ENCODE measurements at places on chromosomes 7 and 10. TPM values are rescaled to one million over a fixed set of nuclear protein-coding genes. Genes with fewer than 3 reads are reported as not detected.

HOXA1 gene
- polyA plus RNA-seq = 0.11 TPM

GAD2 gene
- polyA plus RNA-seq = not detected

AKR1C2 gene
- polyA plus RNA-seq = 0.13 TPM

GIGYF1 gene
- 0.34 TPM for polyA plus RNA-seq

CAPZA2 gene
- 807 TPM for polyA plus RNA-seq

CTAGE4 gene
- not detected for polyA plus RNA-seq

ALOX5 gene
- 223 TPM for polyA plus RNA-seq

CCDC146 gene
- polyA plus RNA-seq = 0.40 TPM

- DNase-seq = peak; percentile 36
These were observed 262.8 kb upstream of the AOAH start for GRCh38 chr7:36986948-36987724.

DNA sequence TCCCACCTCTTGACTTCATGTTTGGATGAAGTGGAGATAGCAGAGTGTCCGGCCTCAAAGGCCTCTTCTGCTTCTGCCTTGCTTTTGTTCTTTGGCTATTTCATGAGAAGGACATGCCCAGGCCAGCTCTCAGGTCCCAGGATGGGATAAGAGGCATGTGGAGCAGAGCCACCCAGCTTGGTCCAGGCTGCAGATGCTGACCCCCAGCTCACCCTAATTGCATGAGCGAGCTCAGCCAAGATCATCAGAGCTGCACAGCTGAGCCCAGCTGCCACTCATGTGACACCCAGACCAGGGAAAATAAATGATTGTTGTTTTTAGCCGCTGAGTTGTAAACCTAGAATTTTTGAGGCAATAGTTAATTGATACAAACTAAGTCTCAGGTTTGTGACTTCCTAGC, 230.0 kb downstream of the PHF14 start:
- no peak for DNase-seq

- DNase-seq = no peak
These were observed 137.3 kb downstream of the PTPN20 start for GRCh38 chr10:47048526-47048905.

DNA sequence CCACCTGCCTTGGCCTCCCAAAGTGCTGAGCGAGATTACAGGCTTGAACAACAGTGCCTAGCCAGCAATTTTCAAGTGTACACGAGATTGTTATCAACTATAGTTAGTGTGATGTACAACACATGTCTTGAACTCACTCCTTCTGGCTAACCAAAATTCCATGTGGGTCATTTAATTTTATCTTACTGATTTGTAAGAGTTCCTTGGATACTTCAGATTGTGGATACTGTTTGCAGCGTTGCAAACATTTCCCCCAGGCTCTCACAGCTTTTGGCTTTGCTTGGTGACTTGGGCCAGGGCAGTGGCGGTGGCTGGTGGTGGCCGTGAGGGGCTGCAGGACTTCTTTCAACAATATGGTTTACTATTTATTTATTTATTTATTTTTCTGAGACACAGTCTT, 8.5 kb upstream of the TMEM270 start:
- DNase-seq = no peak

- no peak for DNase-seq
These were observed 12.3 kb upstream of the VIM start for GRCh38 chr10:17215782-17216122.

DNA sequence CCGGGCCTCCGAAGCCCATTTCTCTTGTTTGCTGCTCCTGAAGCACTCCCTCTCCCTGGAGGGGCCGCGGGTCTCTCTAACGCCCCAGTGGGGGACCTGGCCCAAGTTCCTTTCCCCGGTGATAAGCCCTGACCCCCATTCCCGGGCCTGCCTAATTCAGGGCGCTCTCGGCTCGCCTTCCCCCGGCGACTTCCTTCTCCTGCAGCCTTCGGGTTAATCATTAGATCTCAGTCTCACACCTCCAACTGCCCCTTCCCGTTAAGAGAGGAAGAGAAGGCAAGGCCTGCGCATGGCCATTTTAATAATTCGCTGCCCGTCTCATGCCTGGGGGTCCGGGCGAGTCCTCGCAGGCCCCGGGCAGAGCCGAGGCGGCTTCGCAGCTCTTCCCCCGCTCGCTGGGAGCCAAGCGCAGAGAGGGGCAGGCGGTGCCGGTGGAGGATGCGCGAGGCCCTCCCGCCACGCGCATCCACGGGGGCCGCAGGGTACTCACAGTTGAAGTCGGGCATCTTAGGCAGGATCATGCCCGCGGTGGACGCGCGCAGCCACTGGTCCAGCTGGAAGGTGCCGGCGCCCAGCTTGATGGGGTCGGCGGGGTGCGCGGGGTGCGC, 1.2 kb downstream of the MNX1 start:
- DNase-seq = no peak

DNA sequence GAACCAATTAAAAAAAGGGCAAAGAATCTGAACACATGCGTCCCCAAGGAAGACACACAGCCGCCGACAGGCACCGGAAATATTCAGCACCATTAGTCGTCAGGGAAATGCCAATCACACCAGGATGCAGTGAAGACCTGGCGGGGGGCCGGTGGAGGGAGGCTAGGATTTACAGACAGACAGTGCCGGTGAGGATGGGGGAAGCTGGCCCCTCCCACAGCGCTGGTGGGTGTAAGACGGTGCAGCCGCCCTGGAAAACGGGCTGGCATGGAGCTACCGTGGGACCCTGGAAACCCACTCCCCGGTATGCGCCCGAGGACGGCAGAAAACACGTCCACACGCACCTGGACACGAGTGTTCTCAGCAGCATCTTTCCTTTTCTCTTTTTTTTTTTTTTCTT, 4.8 kb upstream of the ADAP1 start:
- no peak for DNase-seq

GRCh38 chr7:150686030-150686631, 625 bp downstream of the GIMAP2 start:
- DNase-seq = no peak

DNA sequence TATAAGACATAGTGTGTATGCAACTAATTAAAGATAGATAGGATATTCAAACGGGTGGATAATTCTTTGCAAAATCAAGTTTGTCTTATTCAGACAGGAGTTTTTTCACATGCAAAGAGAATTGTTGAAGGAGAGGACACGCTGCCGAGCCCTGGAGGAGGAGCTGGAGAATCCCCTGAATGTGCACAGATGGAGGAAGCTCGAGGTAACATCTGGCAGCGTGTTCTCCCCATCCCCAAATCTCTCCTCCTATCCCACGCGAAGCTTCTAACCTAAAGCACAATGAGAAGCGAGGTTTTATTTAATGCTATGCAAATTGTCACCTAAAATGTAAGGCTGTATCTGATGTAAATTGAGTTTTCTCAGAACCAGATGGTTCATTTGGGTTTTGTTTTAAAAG, 50.0 kb downstream of the CFAP58 start:
- no peak for DNase-seq

DNA sequence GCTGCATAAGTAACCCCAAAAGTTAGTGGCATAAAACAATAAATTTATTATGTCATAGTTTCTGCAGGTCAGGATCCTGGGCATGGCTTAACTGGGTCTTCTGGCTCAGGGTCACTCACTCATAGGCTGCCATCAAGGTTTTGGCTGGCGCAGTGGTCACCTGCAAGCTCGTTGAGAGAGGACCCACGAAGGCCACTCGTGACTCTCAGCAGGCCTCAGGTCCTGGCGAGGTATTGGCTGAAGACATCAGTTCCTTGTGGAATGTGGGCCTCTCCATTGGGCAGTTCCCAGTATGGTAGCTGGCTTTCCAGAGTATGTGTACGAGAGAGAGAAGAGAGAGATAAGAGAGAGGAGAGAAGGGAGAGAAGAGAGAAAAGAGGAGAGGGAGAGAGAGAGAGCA, 138.3 kb upstream of the KLF14 start:
- no peak for DNase-seq

DNA sequence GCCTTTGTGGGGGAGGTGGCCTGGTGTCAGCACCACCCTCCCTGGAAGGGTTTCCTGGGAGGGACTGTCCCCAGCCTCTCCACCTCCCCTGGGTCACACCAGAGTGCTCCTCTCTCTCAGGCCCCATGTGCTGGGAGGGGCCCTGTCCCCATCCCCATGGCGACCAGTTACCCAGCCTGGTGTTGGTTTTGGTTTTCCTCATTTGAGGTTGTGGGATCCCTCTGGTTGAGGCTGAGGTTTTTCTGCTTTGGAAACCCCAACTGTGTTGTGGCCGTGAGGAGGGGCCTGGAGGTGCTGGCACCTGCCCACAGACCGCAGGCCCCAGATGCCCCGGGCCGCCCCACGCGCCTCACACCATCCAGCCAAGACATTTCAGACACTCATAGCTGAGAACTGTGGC, 106.3 kb downstream of the GRK5 start:
- DNase-seq = no peak

DNA sequence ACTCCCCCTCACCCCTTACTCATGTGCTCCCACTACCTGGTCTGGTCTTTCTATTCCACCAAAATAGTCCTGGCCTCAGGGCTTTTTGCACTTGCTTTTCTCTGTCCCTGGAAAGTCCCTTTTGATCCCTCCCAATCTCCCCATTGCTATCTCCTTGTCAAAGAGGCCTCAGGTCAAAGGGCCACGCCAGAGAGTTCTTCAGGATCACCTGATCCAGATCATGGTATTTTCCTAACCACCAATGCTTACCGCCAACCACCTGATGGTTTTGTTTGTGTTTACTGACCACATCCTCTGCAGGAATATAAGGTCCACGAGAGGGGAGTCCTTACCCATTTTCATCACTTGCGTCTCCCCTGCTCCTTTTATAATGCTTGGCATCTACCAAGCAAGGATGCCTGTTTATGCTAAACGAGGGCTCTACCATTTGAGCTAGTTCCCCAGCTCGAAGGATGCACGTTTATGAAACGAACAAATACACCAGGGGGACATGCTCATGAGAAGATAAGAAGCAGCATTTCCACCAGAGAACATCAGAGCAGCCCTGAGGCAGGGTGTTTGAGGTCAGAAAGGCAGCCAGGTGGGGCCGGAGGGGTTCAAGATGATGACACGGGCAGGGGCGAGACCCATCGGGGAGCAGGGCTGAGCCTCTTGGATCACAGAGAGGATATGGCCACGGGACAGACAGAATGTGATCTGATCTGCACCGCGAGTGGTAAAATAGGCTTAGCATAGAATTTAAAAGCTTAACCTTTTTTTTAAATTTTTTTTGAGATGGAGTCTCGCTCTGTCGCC, 43.1 kb upstream of the FOXK1 start:
- DNase-seq = no peak

DNA sequence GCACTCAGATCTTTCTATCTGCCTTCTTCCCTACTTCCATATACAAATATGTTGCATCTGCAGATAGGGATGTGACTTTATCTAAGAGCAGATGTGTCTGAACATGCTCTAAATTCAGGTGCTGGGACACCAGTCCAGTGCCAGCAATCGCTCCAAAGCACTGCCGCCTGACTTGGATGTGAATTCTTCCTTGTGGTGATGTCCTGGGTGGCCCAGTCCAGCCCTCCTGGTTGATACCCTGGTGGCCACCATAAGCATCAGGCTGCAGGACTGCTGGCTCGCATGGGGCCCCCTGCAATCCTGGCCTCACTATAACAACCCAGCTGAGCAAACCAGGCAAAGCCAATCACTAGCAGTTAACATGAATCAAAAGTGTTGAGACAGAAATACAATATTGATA, 149.2 kb upstream of the PDE1C start:
- no peak for DNase-seq

DNA sequence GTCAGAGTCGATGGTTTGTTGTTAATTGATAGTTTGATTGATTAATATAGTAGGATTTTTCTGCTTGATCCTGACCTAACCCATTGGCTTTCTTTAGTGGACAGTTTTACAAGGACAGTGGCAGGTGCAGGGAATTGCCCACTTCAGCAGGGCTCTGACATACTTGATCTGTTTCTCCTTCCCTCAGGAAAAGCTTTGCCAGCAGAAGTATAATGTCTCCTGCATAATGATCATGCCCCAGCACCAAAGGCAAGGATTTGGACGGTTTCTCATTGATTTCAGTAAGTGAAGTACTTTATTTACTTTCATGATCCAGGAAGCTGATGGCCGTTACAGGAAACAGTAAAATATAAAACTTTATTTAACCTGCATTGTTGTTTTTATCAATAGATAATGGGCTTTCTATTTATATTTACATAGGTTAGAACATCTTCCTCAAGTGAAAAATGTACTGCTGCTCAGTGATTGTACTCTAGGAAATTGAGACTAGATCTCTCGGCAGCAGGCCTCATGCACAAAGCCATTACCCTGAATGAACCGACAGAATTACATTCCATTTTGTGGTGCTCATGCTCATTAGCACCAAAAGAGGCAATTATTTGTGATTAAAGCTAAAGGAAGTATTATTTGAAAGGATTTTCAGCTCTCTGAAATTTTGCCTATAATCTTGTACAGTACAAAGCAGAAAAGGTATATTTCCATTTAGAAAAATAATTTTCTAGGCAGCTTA, 122.5 kb upstream of the SAMD8 start:
- DNase-seq = no peak

- DNase-seq = no peak
These were observed 160.0 kb downstream of the SLC25A13 start for GRCh38 chr7:96161897-96162296.

- DNase-seq = no peak
These were observed 183.4 kb downstream of the DNAJB6 start for GRCh38 chr7:157520249-157520648.

GRCh38 chr10:44125879-44126278, 259.0 kb downstream of the CXCL12 start:
- DNase-seq = no peak

GRCh38 chr10:132420981-132421846, 24.2 kb downstream of the PWWP2B start:
- DNase-seq = peak; percentile 80

DNA sequence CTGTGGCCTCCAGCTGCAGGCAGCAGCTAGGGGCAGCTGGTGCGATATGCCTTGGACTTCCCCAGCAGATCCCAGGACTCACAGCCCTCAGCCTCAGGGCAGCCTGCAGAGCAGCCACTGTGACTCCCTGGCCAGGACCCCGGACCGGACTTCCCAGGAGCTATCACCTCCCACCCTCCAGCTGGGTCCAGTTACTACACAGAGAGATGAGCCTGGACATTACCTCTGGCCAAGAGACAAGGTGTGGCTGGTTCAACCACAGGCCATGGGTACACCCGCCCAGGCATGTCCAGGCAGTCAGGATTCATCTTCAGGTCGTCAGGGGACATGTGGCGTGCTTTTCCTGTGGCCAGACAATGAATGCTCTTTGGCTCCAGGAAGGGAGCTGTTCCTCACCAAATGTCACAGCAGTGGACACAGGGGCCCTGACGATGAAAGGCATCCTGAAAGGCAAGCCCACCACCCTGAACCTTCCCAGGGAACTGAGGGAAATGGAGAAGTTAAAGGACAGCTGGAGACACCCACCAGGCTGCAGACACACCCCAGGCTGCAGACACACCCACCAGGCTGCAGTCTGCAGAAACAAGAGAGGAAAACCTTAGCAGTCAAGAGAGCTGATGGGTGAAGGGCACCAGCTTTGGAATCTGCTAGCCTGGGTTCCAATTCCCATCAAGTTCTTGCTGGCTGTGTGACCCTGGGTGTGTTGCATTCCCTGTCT, 25.8 kb upstream of the NANOS1 start:
- no peak for DNase-seq

DNA sequence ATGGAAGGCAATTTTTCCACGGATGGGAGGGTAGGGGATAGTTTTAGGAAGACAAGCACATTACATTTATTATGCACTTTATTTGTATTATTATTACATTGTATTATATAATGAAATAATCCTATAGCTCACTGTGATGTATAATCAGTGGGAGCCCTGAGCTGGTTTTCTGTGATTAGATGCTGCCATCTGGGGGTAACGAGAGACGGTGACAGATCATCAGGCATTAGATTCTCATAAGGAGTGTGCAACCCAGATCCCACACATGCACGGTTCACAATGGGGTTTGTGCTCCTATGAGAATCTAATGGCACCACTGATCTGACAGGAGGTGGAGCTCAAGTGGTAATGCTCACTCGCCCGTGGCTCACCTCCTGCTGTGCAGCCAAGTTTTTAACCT, 103.9 kb upstream of the STK17A start:
- no peak for DNase-seq

Data from CD14-positive monocyte (primary cell).